HepG2 (cell line): ENCODE measurements at places on chromosomes 11 and 22.

GRCh38 chr11:69156673-69157155 lies 979 bp downstream of the SMIM38 start:
- peak overlapping the region; percentile 59 for H3K27ac ChIP-seq
- peaks cover 67% of the 10 kb centered on the region for H3K4me1 ChIP-seq
- DNase-seq, result peak; percentile 69

DNA sequence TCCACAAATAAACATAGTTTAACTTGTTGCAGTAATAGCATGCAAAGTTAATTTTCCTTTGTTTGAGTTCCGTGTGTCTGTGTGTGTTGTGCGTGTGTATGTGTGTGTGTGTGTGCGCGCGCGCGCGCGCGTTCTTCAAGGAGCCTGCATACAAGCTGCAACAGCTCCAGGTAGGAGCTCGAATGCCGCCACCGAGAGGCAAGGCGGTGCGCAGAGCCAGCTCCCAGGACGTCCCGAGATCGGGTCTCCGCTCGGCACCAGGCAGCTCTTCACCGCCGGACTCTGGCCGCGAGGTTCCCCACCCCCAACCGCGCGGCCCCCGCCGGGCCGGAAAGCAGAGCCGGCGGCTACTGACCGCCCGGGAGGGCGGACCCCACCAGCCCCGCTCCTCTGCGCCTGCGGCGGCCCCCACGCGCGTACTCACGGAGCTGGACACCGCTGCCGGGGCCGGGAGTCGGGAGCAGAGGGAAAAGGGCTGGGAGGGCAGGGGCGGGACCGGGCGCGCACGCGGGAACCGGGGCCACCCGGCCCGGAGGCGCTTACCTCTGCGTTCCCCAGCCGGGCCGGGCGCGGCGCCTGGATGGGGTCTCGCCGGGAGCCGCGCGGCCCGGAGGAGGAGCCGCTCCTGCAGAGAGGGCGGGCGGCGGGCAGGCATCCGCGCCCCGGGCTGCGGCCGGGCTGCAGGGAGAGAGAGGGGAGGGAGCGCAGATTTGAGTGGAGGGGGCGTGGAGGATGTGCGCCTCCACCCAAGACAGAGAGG lies 40.4 kb upstream of the AKIP1 start:
- peaks cover 26% of the 10 kb centered on the region for H3K4me1 ChIP-seq
- DNase-seq, result no peak
- peak overlapping the region; percentile 64 for H3K4me3 ChIP-seq
- no peaks in the 10 kb centered on the region for H3K36me3 ChIP-seq
- H3K27me3 ChIP-seq, result peaks cover 24% of the 10 kb centered on the region; the same call in 2 of the 3 replicates
- no peak overlapping the region for H3K27ac ChIP-seq

DNA sequence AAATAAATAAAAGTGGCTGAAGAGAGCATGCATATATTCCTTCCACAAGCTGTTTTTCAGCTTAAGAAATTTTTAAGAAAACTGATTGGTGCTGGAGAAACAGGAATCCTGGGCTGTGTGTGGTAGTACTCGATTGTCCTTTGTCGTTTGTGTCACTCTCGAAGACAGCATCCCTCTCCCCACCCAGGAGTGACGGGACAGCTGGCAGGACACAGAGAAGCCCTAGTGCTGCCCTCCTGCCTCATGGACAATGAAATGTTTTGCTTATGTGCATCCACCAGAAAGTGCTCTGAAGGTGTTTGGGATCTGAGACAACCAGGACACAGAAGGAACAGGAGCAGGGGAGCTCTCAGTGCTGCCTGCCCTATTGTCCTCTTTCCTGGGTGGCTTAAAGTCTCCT lies 12.8 kb downstream of the PLAAT4 start:
- H3K27me3 ChIP-seq, result peaks cover 6% of the 10 kb centered on the region; the same call in 2 of the 3 replicates
- H3K4me3 ChIP-seq, result no peak overlapping the region
- no peaks in the 10 kb centered on the region for H3K36me3 ChIP-seq
- no peak for DNase-seq

GRCh38 chr22:43262990-43263644 lies 76.2 kb upstream of the TTLL12 start:
- no peaks in the 10 kb centered on the region for H3K36me3 ChIP-seq
- H3K4me1 ChIP-seq, result peaks cover 28% of the 10 kb centered on the region
- H3K27ac ChIP-seq, result no peak overlapping the region
- peak; percentile 85 for DNase-seq
- peak overlapping the region; percentile 55 for H3K4me3 ChIP-seq

DNA sequence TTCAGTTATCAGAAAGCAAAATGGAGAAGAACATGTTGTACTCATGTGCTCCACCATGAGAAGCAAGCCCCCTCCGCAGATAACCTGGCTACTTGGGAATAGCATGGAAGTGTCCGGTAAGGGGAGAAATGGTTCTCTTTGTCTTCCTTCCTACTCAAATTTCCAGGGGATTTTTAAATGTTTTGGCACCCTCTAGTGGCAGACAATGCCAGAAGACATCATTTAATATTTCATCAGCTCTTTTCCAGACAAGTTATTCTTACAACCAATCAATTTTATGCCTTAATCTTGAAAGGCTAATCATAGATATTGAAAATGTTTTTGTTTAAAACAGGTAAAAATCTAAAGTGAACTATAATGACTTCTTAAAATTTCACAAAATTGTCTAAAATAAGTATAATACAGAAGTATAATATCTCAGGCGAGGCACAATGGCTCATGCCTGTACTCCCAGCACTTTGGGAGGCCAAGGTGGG lies 15.7 kb downstream of the CRTAM start:
- peaks cover 2% of the 10 kb centered on the region; the same call in 1 of the 2 replicates for H3K27me3 ChIP-seq
- H3K4me3 ChIP-seq, result no peak overlapping the region
- no peaks in the 10 kb centered on the region for H3K36me3 ChIP-seq

DNA sequence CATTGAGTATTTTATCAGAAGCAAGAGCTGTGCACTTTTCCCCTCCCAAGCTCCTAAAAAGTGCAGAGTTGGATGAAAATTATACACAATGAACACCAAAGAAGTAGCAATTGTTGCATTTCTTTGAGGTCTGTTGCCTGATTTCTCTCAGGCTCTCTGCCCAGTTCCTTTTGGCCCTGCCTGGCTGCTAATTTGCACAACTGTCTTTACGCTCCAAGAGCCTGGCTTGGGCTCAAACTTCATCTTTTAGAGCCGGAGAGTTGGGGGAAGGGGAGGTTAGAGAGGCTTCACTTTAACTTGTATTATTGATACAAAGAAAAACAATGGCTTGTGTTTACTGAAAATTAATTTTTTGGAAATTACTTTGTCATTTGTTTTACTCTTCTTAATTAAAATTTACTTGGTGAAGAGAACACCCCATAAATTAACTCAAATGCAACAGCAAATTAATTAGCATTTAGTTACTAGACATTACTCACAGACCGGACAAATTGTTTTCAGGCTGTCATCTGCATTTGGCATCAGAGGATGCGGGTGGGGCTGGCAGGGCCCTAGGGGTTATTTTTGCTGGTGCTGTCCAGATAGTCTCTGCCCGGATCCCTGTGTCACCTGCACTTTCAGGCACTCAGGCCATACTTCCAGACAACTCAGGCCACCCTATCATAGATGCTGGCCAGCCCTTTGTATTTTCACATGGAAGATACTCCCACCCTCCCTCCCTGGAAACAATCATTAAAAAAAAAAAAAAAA lies 407.3 kb downstream of the NXPE2 start:
- H3K27ac ChIP-seq, result no peak overlapping the region
- no peak for DNase-seq
- no peak overlapping the region for H3K4me3 ChIP-seq
- no peaks in the 10 kb centered on the region for H3K4me1 ChIP-seq
- no peaks in the 10 kb centered on the region; the same call in 2 of the 3 replicates for H3K27me3 ChIP-seq

- H3K4me1 ChIP-seq, result no peaks in the 10 kb centered on the region
- H3K27ac ChIP-seq, result no peak overlapping the region
- no peaks in the 10 kb centered on the region for H3K36me3 ChIP-seq
- H3K4me3 ChIP-seq, result no peak overlapping the region
- no peak for DNase-seq
- H3K27me3 ChIP-seq, result peaks cover 24% of the 10 kb centered on the region; the same call in 2 of the 3 replicates
These were observed 3.6 kb downstream of the CYTH4 start for GRCh38 chr22:37285937-37286336.

DNA sequence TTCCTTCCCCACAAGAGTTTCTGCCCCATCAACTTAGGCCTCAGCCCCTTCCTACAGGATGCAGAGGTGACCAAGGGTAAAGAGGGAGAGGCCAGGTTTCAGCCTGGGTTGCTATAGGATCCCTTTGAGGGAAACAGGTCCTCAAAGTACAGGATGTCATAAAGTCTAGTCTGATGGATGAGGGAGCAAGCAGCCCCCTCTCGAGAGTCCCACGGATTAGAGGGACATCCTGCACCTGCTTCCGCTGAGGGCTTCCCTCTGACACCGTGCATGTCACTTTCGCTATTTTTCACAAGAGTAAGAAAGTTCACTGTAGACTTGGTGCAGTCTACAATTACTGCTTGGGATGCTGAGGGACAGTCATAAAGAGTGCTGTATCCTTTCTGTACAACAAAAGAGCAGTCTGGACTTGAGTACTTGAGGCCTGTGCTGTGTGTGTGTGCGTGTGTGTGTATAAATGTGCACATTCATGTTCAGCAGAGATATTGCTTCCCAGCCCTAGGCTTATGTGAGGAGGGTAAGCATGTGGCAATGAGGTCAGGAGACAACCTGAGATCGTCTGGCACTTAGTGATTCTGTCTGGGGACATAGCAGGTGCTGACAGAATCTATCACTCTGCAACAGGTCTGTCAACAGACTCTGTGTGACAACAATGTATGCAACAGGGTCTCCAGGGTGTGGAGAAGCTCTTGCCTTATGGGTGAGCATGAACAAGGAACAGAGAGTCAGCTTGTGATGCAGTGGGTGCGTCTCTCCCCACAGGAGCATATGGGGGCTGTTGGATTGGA lies 18.0 kb upstream of the CHST1 start:
- H3K4me1 ChIP-seq, result no peaks in the 10 kb centered on the region
- H3K4me3 ChIP-seq, result no peak overlapping the region

DNA sequence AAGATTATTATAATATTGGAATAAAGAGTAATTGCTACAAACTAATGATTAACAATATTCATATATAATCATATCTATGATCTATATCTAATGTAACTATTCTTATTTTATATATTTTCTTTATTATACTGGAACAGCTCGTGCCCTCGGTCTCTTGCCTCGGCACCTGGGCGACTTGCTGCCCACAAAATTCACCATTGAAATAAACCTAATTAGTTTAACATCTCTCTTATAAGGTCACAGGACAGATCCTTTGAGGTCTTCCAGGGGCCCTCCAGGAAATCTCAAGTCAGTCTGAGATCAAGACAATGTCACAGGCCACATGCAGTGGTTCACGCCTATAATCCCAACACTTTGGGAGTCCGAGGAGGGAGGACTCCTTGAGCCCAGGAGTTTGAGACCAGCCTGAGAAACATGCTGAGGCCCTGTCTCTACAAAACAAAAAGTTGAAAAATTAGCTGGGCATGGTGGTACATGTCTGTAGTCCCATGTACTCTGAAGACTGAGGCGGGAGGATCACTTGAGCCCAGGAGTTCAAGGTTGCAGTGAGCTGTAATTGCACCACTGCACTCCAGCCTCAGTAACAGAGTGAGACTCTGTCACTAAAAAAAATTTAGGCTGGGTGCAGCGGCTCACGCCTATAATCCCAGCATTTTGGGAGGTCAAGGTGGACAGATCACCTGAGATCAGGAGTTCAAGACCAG lies 6.6 kb upstream of the TXNRD2 start:
- peaks cover 85% of the 10 kb centered on the region for H3K4me1 ChIP-seq
- H3K27me3 ChIP-seq, result no peaks in the 10 kb centered on the region
- no peaks in the 10 kb centered on the region; the same call in 1 of the 2 replicates for H3K36me3 ChIP-seq
- no peak overlapping the region for H3K27ac ChIP-seq
- H3K4me3 ChIP-seq, result no peak overlapping the region
- no peak for DNase-seq

DNA sequence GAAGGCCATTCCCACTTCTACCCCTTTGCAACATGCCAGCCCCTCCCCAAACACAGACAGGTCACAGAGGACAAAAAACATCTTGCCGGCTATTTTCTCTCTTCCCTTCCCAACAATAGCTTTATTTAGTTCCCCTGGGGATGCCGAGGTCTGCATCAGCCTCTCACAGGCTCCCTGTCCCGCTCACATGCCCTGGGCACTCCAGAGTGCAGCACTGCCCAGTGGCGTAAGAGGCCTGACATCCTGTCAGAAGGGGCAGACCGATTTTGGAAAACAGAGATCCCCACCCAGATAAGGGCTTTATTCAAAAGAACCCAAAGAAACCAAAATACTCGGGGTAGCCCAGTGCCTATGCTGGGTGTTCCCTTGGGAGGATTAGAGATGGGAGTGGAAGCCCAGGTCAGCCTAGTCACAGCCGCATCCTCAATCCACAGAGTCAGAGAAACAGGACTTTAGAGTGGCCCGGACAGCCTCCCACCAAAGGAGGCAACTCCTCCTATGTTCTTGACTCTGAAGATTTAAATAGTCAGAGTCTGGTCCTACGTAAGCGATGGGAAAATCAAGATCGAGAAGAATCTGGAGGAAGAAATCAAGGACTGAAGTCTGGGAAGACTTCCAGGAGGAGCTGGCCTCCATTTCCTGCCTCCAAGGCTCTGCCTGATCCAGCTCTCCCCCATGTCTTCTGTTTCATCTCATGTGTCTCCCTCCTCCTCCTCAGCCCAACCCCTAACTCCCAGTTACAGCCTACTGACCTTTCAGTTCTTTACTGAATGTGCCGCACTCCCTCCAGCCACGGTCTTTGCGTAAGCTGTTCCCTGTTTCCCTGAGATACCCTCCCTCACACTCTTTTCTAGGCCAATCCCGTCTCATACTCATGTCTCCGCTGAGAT lies 129.3 kb downstream of the FBXO7 start:
- no peaks in the 10 kb centered on the region for H3K27me3 ChIP-seq
- no peak for DNase-seq
- H3K4me1 ChIP-seq, result peaks cover 16% of the 10 kb centered on the region
- H3K4me3 ChIP-seq, result no peak overlapping the region
- H3K27ac ChIP-seq, result no peak overlapping the region

GRCh38 chr11:72229925-72230763 lies 5.6 kb downstream of the INPPL1 start:
- no peak for DNase-seq
- peaks cover 17% of the 10 kb centered on the region for H3K4me1 ChIP-seq
- H3K27me3 ChIP-seq, result no peaks in the 10 kb centered on the region
- H3K4me3 ChIP-seq, result no peak overlapping the region

DNA sequence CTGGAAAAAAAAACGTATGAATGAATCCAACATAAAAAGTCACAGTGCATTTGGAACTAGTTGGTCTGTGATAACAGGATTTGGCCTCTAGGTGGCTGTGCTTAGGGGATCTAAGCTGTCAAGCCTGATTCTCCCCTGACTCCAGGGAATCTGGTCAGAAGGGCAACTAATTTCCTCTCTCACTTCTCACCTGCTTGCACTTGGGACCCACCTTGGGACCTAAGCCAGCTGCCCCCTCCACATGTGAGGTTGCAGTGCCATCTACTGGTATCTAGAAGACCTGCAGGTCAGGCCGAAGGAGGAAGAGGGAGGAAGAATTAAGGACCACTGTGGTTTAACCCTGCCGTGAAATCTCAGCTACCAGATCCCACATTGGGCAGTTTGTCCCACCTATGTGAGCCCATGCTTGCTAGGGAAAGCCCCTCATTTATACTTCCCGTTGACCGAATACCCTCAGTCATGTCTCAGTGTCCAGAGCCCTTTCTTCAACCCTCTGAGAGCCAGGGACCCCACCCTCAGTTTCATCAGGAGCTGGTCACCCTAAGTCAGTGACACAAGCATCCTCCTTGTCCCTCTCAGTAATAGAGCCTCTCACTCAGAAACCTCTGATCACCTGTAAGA lies 33.2 kb upstream of the CAVIN3 start:
- peaks cover 22% of the 10 kb centered on the region for H3K4me1 ChIP-seq
- no peaks in the 10 kb centered on the region for H3K36me3 ChIP-seq
- no peak overlapping the region for H3K27ac ChIP-seq
- peak; percentile 94 for DNase-seq
- H3K27me3 ChIP-seq, result no peaks in the 10 kb centered on the region

GRCh38 chr11:30830681-30831080 lies 244.5 kb upstream of the MPPED2 start:
- no peak overlapping the region for H3K27ac ChIP-seq
- H3K27me3 ChIP-seq, result no peaks in the 10 kb centered on the region
- no peak overlapping the region for H3K4me3 ChIP-seq
- H3K36me3 ChIP-seq, result no peaks in the 10 kb centered on the region
- no peak for DNase-seq
- H3K4me1 ChIP-seq, result no peaks in the 10 kb centered on the region
